ENCODE measurements at places on chromosomes 4 and X.

DNA sequence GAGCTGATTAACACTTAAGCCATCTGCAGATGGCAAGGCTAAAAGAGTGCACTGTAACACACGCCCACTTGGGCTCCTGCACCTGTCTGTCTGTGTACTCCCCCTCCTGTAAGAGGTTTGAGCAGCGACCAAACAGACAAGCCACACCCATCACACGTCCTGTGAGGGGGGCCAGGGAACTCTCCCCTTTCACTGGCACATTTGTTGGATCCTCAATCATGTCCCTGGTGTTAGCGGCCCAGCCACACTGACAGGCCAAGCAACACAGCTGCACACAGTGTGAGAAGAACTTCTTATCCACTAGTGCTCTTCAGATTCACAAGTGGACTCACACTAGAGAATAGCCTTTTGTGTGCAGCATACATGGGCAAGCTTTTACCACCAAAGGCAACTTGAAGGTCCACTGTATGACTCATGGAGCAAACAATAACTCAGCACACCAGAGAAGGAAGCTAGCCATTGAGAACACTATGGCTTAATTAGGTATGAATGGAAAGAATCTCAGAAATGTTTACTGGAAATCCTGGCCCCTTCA, 29.1 kb upstream of the UTP14A start:
- no peak for DNase-seq

- DNase-seq: no peak
Measured at GRCh38 chr4:153248641-153249198, 44.5 kb downstream of the TRIM2 start.

- peak; percentile 45 for DNase-seq
Measured at GRCh38 chrX:153669174-153669890, 4.3 kb downstream of the PNCK start.

- no peak for DNase-seq
Measured at GRCh38 chr4:187617113-187617512, 378.5 kb upstream of the ZFP42 start.

DNA sequence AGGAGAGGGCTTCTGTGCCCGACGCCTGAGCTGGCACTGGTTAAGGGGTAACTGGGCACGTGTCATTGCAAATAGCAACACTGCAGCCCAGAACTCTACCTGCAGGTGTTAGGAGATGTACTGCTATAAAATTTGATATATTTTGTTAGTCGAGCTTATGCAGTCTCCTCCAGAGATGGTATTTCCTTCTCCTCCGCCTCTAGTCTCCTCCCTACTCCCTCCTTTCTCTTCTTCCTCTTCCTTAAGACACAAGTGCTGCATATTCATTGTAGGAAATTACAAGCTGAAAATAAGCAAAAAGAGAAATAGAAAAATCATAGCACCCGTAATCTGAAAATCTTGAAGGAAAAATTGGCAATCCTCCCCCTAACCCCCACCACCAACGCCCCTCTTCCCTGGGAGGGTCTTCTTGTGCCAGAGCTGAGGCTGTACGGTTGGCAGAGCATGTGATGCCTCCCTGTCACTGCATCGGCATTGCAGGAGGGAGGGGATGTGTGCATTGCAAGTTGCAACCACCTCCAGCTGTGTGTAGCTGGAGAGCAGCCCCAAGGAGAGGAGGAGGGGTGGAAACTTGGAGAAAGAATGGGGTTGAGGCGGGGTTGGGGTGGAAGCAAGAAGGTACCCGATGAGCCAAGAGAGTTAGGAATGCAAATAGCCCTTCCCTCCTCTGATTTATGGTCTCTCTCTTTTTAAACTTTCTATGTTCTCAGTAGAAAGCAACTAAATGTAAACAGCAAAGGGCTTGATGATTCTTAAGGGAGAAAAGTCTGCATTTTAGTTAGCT, 48.3 kb upstream of the MND1 start:
- no peak for DNase-seq

DNA sequence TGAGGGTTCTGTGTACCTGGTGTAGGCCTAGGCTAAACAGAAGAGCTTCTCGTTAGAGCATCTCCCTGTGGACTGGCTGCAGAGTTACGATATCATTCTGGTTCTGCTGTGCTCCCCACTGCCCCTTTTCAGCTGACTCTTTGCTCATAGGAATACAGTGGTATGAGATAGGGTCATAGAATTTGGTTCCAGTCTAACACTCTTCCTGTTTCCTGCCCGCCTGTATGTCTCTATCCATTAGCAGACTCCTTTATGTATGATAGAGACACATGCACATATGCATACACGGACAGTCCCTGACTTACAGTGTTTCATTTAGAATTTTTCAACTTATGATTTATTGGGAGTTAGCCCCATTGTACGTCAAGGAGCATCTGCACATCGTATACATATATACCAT, 15.3 kb downstream of the RNF4 start:
- no peak for DNase-seq

DNA sequence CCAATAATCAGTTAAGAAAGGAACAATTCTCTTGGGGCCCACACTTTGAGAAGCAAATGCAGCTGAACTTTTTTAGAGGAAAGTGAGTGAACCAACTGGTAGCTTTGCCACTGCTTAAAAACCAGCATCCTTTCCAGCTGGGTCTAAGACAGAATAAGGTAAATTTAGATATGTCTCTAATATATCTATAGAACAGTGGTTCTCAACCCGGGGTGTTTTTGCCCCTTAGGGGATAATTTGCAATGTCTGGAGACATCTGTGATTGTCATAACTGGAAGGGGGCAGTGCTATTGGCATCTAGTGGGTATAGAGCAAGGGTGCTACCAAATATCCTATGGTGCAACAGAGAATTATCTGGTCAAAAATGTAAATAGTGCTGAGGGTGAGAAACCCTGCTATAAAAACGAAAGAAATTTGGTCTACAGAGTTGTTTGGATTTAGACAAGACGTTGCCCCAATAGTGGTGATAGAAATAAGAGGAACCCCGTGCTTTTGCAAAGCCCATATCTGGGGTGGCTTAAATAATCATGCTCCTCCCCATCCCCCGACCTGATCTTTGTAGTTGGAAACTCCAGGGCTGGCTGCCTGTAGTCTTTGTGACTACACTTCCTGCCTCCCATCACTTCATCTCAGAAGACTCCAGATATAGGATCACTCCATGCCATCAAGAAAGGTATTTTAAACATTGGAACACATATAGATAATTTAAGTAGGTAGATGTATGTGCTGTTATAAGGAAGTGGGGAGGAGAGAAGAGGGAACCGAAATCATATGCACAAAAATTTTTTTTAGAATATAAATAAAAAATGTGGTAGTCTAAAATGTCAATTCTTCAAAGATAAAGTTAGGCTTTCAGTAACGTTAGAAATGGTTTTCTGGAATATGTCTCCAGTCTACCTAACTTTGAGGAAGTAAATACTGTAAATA, at the start of gene TLR7:
TSS of gene TLR7 (plus strand) at position 622 of the 927 bp plus-strand sequence. CDS start 507 bp downstream, outside the sequence.
- DNase-seq: no peak

GRCh38 chr4:10180927-10181744, 64.5 kb upstream of the WDR1 start:
- DNase-seq: no peak

DNA sequence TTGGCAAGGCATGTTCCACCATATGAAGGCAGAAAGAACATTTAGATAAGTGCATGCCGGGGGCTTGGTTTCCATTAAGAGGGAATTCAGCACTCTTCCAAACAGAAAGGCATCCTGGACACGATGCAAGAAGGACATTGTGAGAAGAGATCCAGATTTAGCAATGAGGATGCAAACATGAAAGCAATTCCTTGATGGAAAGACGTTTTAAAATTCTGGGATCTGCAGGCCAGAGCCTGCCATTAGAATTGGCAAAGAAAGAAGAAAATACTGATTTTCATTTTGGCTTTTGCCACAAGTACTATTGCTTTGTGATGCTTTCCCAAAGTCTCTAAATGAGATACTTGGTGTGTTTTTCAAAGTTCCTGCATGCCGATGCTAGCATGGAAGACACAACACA, 367.6 kb downstream of the PPP3CA start:
- no peak for DNase-seq

GRCh38 chr4:108053251-108053711, 63.6 kb downstream of the HADH start:
- no peak for DNase-seq

DNA sequence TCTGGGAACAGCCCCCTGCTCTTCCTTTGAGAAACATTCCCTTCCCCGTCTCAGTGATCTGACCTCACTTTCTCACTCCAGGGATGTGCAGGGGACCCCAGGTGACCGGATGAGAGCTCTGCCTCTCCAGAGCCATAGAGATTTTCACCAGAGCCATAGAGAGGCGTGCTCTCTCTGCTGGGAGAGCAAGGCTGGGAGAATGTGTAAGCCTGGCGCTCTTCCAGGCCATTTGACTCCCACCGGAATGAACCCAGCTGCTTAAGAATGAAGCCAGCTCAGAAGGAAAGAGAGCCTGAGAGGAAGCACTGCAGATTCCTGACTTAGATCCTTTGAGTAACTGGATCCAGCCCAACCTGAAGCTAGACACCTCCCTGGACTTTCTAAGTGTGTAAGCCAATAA, 106.4 kb downstream of the DHX15 start:
- DNase-seq: no peak

DNA sequence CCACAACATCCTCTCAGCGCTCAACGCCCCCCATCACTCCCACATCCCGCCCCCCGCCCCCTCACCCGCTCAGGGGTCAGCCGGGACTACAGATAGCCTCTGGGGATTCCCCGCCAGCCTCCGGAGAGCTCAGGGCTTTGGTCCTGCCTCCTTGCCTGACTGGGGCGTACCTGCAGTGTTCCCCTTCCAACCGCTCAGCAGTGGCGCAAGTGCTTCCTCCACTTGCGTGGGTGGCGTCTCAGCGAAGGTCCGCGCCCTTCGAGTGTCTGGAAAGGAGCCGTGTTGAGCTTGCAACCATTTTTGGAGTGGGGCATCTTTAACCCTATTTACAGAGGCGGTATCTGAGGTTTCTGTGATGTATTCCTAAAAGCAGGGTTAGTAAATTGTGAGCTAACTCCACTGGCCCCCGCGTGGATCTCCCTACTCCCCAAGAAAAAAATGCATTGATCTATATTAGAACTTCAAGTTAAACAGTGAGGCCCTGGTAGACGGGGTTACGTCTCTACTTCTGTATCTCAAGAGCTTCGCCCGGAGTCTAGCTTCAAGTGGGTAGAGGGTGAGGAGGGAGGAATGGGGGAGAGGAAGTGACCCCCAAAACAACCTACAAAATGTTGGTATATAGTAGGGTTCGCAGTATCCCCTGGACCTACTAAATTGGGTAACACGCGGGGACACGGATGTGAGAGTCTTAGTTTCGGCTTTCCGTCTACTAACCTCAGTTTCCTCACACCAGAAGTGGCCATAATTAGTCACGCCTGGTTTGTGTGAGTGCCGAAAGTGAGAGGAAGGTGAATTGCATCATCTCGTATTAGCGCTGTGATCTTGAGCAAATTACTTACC, 16.1 kb downstream of the NKX3-2 start:
- no peak for DNase-seq

GRCh38 chrX:49171752-49172279, at the start of gene PLP2:
PLP2 (plus strand) TSS chrX:49171898; CDS start chrX:49172001, 103 bp downstream.
- peak; percentile 75 for DNase-seq

DNA sequence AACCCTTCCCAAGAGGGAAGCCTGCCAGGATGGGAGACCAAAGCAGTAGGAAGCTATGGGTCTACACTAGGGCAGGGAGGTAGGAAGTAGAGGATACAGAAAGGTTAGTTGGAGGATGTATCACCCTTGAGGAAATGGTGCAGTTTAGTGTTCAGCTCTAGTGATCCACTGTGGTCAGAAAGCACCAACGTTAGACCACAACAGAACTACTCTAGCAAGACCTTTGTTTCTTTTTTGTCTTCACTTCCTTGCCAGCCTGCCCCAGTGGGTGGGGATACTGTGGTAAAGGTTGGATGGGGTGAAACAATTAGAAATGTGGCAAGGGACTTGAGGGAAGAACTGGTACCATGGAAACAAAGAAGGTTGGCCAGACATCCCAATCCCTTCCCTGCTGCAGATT, 83.3 kb downstream of the DDIT4L start:
- no peak for DNase-seq

- no peak for DNase-seq
Measured at GRCh38 chr4:138655985-138656384, 359.6 kb upstream of the NOCT start.

DNA sequence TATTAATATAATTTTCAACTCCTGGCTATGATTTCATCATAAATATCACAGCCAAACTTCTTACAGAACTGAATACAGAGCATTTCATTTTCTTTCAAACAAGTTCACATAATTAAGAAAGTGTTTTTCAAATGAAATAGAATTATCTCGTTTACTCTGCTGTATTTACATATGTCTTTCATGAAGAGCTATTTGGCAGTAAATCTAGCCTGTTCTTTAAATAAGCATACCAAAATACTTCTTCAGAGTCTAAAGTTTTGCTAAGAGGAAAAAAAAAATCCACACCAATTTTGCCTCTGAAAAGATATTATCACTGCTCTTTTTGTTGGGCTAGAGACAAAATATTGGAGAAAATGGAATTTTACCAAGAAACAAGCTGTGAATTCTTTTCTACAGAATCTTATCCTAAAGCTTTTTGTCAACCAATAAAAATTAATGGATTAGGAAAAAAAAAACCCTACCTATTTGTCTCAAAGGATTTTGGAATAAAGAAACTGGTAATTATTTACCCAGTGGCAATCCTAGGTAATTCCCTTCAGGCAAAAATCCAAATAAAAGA, 287.9 kb upstream of the NR3C2 start:
- no peak for DNase-seq

DNA sequence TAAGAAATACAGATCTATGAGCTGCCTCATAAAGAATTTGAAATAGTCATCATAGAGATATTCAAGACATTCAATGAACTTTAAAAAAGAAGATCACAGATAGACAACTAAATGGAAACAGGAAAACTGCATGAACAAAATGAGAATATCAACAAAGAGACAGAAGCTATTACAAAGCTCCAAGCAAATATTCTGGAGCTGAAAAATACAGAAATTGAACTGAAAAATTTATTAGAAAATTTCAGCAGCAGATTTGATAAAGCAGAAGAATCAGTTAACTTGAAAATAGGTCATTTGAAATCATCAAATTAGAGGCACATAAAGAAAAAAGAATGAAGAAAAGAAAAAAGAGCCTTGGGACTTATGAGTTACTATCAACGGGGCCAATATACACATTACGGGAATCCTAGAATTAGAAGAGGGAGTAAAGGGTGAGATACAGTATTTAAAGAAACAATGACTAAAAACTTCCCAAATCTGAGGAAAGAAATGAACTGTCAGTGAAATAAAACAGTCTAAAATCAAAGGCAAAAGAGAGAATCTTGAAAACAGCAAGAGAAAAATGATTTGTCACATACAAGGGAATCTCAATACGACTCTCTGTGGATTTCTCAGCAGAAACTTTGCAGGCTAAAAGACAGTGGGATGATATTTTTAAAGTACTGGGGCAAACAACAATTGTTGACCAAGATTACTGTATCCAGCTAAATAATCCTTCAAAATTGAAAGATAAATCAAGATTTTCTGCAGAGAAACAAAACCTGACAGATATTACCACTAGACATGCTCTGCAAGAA, 641.6 kb downstream of the ANKRD50 start:
- DNase-seq: no peak

GRCh38 chr4:117529401-117529800, 444.0 kb upstream of the TRAM1L1 start:
- no peak for DNase-seq

DNA sequence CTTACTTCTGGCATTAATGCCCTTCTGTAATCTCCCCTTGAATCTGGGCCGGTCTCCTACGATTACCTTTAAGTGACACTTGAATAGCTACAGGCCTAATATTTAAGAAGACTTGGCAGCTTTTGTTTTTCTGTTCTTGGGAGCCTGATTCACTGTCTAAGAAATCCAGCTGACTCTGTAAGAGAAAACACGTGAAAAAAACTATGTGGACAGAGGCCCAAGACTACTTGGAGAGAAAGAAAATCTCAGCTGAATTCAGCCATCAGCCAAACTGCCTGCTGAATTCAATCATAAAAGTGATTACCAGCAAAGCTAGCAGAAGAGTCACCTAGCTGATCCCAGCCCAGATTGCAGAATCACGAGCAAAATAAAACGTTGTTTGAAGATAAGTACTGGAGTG, 521.2 kb downstream of the MID1IP1 start:
- no peak for DNase-seq

All from activated CD4-positive, alpha-beta T cell treated with anti-CD3 and anti-CD28 coated beads, Interleukin-2, amount 50 U/mL, for 1 hour (primary cell).